Thoracic aorta (tissue), 2 donors: ENCODE measurements at places on chromosomes 6 and 20.

DNA sequence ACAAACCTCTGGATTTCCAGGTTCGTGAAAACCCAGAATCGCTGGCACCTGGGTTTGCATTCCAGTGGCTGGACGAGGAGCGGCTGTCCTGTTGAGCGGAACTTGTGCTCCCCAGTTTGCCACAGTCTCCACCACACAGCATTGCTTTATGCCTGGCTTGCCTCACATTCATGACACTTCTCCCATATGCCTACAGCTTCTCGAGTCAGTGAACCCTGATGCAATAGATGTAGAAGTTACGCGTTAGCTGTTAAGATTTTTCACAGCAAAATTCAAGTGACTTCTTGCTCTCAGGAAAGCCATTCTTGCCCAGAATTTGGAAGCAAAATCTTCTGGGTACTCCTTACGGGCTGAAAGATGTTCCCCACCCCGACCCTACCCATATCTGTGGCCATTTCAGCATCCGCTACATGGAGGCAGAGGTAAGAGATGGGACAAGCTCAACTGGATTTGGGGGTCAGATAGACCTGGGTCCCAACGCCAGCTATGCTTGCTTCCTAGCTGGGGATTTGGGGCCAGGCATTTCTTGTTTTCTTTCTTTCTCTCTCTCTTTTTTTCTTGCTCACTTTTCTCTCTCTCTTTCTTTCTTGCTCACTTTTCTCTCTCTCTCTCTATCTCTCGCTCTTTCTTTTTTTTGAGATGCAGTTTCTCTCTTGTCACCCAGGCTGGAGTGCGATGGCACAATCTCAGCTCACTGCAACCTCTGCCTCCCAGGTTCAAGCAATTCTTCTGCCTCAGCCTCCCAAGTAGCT is 12.4 kb upstream of the GDAP1L1 start:
- no peaks in the 10 kb centered on the region for H3K36me3 ChIP-seq
- H3K27me3 ChIP-seq = no peaks in the 10 kb centered on the region
- no peaks in the 10 kb centered on the region for H3K4me1 ChIP-seq

- no peak for DNase-seq
- H3K4me1 ChIP-seq = no peaks in the 10 kb centered on the region
- H3K27me3 ChIP-seq = no peaks in the 10 kb centered on the region
- H3K27ac ChIP-seq = no peak overlapping the region
These were observed 70.3 kb downstream of the SMAP1 start for GRCh38 chr6:70738028-70738427.

GRCh38 chr20:48411245-48411644 is 416.6 kb downstream of the PREX1 start:
- no peak overlapping the region for H3K4me3 ChIP-seq
- no peak overlapping the region for H3K27ac ChIP-seq
- no peaks in the 10 kb centered on the region for H3K4me1 ChIP-seq
- H3K36me3 ChIP-seq = no peaks in the 10 kb centered on the region
- no peak for DNase-seq
- H3K27me3 ChIP-seq = no peaks in the 10 kb centered on the region

- H3K4me3 ChIP-seq = no peak overlapping the region
- no peak for DNase-seq
- H3K36me3 ChIP-seq = no peaks in the 10 kb centered on the region
- H3K27me3 ChIP-seq = no peaks in the 10 kb centered on the region
- no peaks in the 10 kb centered on the region for H3K4me1 ChIP-seq
- no peak overlapping the region for H3K27ac ChIP-seq
These were observed 124.5 kb upstream of the SALL4 start for GRCh38 chr20:51926670-51927305.

- no peak overlapping the region for H3K4me3 ChIP-seq
- no peak for DNase-seq
- H3K36me3 ChIP-seq = no peaks in the 10 kb centered on the region
These were observed 5.7 kb upstream of the FGD2 start for GRCh38 chr6:36999751-37000125.

DNA sequence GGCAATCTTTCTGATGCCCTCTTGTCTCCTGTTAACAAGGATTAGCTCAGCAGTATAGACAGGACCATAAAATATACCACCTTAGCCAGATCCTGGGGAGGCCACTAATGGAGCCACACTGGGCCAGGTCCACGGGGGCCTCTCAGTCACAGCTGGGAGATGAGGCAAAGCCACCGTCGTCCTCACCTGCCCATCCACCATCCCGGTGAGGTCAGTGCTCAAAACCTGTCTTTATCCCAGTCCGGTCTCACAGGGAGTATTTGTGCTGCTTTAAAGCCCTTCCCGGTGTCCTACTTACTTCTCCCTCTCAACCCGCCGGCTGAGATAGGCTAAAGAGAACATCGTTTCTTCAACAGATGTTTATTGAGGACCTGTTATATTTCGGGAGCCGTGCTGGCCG is 104.3 kb downstream of the EDN3 start:
- H3K36me3 ChIP-seq = no peaks in the 10 kb centered on the region
- peaks cover 13% of the 10 kb centered on the region for H3K27me3 ChIP-seq
- peaks cover 8% of the 10 kb centered on the region for H3K4me1 ChIP-seq
- no peak for DNase-seq

GRCh38 chr6:228881-229651 is 63.2 kb upstream of the DUSP22 start:
- no peak for DNase-seq
- H3K27me3 ChIP-seq = no peaks in the 10 kb centered on the region
- no peak overlapping the region for H3K27ac ChIP-seq
- H3K36me3 ChIP-seq = no peaks in the 10 kb centered on the region
- H3K4me1 ChIP-seq = no peaks in the 10 kb centered on the region

DNA sequence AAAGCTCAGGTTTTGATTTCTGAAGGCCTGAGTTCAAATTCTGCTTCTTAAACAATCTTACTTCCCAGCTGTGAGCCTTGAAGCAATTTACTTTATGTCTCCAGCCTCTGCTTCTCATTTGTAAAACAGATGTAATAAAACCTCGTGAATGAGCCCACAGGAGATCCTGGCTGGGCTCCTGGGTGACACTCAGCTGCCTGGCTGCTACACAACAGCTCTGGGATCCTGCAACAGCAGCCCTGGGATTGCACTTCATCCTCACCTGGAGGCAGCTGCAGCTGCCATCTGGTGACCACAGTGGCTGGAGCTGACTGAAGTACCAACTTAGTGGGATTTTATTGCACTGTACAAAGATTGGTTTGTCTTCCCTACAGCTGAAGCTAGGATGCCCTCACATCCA is 98.6 kb downstream of the NDUFAF5 start:
- no peaks in the 10 kb centered on the region for H3K4me1 ChIP-seq
- no peaks in the 10 kb centered on the region for H3K27me3 ChIP-seq
- no peak overlapping the region for H3K4me3 ChIP-seq
- DNase-seq = no peak

GRCh38 chr6:14066782-14067406 is 50.7 kb upstream of the CD83 start:
- H3K4me3 ChIP-seq = no peak overlapping the region
- DNase-seq = no peak
- H3K4me1 ChIP-seq = no peaks in the 10 kb centered on the region

DNA sequence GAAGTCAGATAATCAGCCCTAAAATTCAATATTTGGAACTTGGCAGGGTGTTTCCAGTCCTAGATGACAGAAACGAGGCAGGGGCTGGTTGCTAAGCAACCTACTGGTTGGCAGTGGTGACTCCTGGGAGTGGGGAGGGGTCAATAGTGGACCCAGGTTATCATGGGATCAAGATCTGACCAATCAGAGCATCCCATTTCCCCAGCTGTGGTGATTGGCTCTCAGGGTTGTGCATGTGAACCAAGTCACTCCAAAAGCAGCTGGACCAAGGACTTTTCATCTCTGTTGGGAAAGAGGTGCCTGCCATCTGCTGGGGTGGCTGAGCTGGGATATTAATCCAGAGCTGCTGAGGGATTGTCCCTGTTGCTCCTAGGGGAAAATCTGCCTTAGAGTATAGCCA is 253.4 kb downstream of the PREX1 start:
- no peak for DNase-seq
- no peak overlapping the region for H3K4me3 ChIP-seq
- no peak overlapping the region for H3K27ac ChIP-seq
- no peaks in the 10 kb centered on the region for H3K4me1 ChIP-seq

GRCh38 chr20:5608442-5609161 is 141.6 kb upstream of the SHLD1 start:
- no peaks in the 10 kb centered on the region for H3K36me3 ChIP-seq
- H3K4me1 ChIP-seq = peaks cover 53% of the 10 kb centered on the region
- no peak overlapping the region for H3K27ac ChIP-seq
- peak overlapping the region; percentile 91 for H3K4me3 ChIP-seq
- DNase-seq = no peak

DNA sequence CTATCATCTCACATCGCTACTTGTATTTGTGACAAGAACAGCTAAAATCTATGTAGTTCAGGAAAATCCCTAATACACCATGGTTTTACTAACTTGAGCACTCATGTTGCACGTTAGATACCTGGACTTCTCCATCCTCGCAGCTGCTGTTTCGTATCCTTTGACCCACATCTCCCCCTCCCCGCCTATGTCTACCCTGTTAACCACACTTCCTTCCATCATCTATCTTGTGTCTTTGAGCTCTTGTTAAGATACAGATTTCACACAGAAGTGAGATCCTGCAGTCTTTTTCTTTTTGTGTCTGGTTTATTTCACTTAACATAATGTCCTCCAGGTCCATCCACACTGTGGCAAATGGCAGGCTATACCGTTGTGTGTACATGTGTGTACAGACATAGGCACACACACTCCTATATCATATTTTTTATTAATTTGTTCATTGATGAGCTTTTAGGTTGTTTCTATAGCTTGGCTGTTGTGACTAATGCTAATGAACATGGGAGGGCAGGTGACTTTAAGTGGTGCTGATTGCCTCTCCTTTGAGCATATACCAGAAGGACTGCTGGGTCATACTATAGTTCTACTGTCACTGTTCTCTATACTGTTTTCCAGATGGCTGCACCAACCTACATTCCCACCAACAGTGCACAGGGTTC is 117.8 kb downstream of the WDR27 start:
- no peak overlapping the region for H3K27ac ChIP-seq
- no peaks in the 10 kb centered on the region for H3K4me1 ChIP-seq
- H3K36me3 ChIP-seq = no peaks in the 10 kb centered on the region
- DNase-seq = no peak
- no peak overlapping the region for H3K4me3 ChIP-seq

GRCh38 chr20:35985806-35986205 is 17.4 kb downstream of the CNBD2 start:
- H3K4me3 ChIP-seq = no peak overlapping the region
- no peaks in the 10 kb centered on the region for H3K36me3 ChIP-seq
- no peak for DNase-seq
- no peaks in the 10 kb centered on the region for H3K4me1 ChIP-seq
- no peaks in the 10 kb centered on the region for H3K27me3 ChIP-seq
- H3K27ac ChIP-seq = no peak overlapping the region

GRCh38 chr6:14393910-14394309 is 276.3 kb downstream of the CD83 start:
- DNase-seq = no peak
- no peak overlapping the region for H3K27ac ChIP-seq
- no peaks in the 10 kb centered on the region for H3K4me1 ChIP-seq
- no peak overlapping the region for H3K4me3 ChIP-seq
- H3K36me3 ChIP-seq = no peaks in the 10 kb centered on the region
- no peaks in the 10 kb centered on the region for H3K27me3 ChIP-seq

- no peak for DNase-seq
- no peaks in the 10 kb centered on the region for H3K36me3 ChIP-seq
- no peaks in the 10 kb centered on the region for H3K27me3 ChIP-seq
- H3K27ac ChIP-seq = no peak overlapping the region
- H3K4me3 ChIP-seq = no peak overlapping the region
- no peaks in the 10 kb centered on the region for H3K4me1 ChIP-seq
These were observed 174.9 kb downstream of the FRK start for GRCh38 chr6:115885636-115886366.

DNA sequence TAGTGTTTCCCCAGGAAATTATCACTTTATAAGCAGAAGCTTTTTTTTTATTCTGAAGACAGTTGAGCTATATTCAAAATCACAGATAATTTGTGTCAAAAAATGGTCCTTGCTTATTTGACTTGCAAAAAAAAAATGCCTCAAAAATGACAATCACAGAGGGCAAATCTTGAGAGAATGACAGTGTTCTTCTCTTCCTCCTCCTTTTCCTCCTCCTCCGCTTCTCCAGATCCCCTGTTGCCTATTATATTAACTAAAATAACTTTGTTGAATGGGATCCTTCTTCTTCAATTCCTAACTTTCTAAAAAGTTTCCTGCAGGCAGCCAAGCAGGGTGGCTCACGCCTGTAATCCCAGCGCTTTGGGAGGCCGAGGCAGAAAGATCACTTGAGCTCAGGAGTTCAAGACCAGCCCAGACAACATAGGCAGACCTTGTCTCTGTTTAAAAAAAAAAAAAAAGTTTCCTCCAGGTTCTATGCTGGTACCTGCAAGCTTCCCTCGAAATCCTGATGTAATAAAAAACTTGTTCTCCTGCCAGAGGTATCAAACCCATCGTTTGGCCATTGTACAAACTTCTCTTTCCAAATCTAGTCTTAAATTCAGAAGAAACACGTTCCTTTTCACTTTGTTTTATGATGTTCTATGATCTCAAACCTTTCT is 128.6 kb downstream of the IPCEF1 start:
- peaks cover 5% of the 10 kb centered on the region for H3K4me1 ChIP-seq
- DNase-seq = no peak
- no peak overlapping the region for H3K27ac ChIP-seq
- H3K27me3 ChIP-seq = no peaks in the 10 kb centered on the region
- no peaks in the 10 kb centered on the region for H3K36me3 ChIP-seq
- no peak overlapping the region for H3K4me3 ChIP-seq
